ENCODE measurements at places on chromosomes 2 and 18.
A peak's percentile ranks its signal among the peaks of the same experiment; 100 is the strongest.

GRCh38 chr18:79960921-79961526 is 3.4 kb upstream of the HSBP1L1 start:
- DNase-seq, result no peak

- DNase-seq, result no peak
These were observed 127.6 kb downstream of the TDRD15 start for GRCh38 chr2:21251216-21251980.

- no peak for DNase-seq
These were observed at the start of gene ASIC4 for GRCh38 chr2:219514196-219514761. ASIC4 (plus strand) TSS chr2:219514482; CDS start chr2:219514725, 243 bp downstream.

DNA sequence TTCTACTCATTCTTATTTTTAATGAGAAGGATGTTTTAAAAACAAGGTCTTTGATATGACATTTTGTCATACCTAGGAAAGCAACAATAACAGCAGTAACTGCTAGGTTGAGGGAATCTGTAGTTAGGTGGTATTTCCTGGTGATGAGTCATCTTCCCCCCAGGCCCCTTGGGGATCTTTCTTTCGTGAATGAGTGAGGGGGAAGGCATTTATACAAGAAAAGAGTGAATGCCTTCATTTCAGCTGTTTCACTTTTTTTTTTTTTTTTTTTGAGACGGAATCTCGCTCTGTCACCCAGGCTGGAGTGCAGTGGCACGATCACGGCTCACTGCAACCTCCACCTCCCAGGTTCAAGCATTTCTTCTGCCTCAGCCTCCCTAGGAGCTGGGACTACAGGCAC is 108.6 kb downstream of the MAP4K4 start:
- peak; percentile 10 for DNase-seq

- no peak for DNase-seq
These were observed 8.5 kb downstream of the SEC11C start for GRCh38 chr18:59148192-59148591.
